Fibroblast of gingiva (primary cell): ENCODE measurements at places on chromosomes 1 and 21.

DNA sequence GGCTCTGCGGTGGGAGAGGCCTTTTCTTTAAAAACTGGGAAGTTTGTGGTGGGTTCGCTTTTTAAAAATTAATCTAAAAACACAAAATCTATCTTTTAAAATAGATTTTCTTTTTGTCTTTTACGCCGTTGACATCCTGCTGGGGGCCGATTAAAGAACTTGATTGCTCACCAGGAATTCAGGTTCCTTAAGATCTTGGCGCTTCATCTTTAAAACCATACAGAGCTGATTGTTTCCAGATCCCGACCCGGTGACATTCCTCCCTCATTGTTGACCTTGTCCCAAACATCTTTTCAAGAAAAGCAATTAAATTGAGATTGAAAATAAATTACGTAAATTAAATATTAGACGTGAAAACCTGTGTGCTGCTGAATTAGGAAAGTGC is 546 bp upstream of the ZNF697 start:
- no peak for DNase-seq

- DNase-seq, result no peak
These were observed 672.8 kb downstream of the LMO4 start for GRCh38 chr1:88001460-88001859.

DNA sequence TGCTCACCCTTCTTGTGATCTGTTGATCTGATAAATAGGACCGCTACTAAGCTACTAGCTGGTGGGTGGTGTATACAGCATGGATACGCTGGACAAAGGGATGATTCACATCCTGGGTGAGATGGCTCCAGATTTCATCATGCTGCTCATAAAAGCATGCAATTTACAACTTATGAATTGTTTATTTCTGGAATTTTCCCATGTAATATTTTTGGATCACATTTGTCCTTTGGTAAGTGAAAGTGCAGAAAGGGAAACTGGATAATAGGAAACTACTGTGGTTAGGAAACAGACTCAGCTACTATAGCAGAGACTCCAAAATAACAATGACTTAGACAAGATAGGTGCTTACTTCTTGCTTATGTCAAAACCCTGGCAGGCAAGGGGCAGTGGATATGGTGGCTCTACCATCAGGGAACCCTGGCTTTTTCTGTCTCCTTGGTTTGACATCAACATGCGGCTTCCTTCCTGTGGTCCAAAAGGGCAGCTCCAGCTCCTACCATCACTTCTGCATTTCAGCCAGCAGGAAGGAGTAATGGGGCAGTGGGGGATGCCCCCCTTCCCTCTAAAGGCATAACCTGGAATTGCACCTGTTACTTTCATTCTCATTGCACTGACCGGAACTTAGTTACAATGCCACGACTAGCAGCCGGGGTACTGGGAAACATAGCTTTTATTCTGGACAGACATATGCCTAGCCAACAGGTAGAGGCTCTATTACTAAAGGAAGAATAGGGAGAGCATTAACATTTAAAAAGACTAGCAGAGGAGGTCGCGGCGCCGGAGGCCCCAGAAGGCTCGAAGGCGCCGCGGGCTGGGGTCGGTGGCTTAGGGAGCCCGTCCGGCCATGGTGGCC is 13.8 kb upstream of the AK2 start:
- DNase-seq, result peak; percentile 96

DNA sequence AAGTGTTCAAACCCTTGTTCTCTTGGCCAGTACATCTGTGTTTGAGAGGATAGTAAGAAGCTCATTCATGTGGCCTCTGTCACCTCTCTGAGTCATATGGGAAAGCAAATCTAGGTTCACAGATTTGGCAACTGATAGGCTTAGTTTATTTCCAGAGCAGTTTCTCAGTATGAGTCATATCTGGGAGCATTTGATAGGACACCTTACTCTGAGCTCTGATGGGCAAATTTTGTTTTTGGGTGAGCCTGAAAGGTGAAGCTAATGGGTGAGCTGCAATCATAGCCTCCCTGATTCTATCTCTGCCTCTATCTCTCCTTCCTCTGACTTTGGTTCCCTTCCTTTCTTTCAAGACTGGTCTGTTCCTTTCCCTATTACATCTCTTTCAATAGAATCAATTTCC is 134.4 kb downstream of the S1PR1 start:
- DNase-seq, result peak; percentile 25

- no peak for DNase-seq
These were observed 2.4 kb upstream of the FAM110D start for GRCh38 chr1:26156285-26157038.

GRCh38 chr1:145771056-145771455 is 51.8 kb downstream of the CD160 start:
- DNase-seq, result no peak

DNA sequence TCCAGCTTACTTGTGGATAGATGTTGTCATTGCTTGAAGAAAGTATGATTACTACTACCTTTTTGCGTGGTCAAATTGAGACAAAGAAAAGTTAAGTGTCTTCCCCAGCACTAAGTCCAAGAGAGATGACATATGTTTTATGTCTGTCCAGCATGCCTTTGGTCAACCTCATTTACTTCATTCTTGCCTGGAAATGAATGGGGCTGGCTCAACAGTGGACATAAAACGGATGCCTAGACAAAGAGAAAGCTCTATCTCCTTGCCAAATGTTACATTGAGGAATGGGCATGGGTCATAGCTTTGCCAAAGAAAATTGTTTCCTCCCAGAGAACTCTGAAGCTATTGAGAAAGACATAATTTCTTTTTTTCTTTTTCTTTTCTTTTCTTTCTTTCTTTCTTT is 82.4 kb upstream of the PLPPR4 start:
- no peak for DNase-seq
